ENCODE measurements at places on chromosomes 6 and 20. TPM values are rescaled to one million over a fixed set of nuclear protein-coding genes. Genes with fewer than 3 reads are reported as not detected.

GRCh38 chr6:107736713-107737396, 87.3 kb downstream of the SCML4 start:
- peak overlapping the region; percentile 62 for H3K4me3 ChIP-seq
- no peak for DNase-seq
- peaks cover 1% of the 10 kb centered on the region for H3K36me3 ChIP-seq
- H3K27me3 ChIP-seq = no peaks in the 10 kb centered on the region
- peak overlapping the region; percentile 16 for H3K27ac ChIP-seq
- H3K4me1 ChIP-seq = peaks cover 75% of the 10 kb centered on the region

KLC4 gene
- total RNA-seq = 36.9 TPM

DNA sequence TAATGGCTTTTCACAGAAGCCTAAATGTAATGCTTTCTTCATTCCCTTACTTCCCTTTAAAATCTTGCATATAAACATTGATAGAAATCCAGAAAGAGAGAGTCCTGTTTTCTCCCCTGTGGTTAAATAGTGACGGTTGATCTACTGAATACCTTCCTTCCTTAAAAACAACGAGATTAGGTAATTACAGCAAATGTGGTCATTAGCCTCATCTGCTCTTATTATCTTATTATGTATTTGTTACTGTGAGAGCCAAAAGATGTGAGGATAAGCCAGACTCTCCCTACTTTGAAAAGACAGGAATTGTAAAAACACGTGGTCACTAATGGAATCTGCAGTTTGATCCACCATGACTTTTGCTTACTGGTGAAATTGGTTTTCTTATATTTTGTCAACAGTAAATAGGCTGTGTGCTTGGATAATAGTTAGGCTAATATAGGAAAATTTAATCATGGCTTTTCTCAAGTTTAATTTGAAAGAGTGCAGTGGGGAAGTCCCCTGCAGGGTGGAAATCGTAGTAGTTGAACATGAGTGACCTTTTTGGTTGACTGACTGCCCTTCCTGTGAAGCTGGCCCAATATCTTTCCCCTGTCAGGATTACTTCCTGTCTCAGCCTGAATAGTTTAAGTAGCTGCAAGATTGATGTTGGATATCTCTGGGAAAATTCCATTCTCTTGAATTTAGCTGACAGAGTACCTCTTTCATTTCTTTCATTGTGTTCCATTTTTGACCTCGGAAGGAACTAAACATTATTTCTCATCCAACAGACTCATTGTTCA, 62.8 kb downstream of the JARID2 start:
- peaks cover 4% of the 10 kb centered on the region for H3K36me3 ChIP-seq
- peaks cover 90% of the 10 kb centered on the region for H3K4me1 ChIP-seq
- H3K27me3 ChIP-seq = no peaks in the 10 kb centered on the region
- DNase-seq = no peak
- H3K27ac ChIP-seq = peak overlapping the region; percentile 95

DSN1 gene
- 30.2 TPM for total RNA-seq

DNA sequence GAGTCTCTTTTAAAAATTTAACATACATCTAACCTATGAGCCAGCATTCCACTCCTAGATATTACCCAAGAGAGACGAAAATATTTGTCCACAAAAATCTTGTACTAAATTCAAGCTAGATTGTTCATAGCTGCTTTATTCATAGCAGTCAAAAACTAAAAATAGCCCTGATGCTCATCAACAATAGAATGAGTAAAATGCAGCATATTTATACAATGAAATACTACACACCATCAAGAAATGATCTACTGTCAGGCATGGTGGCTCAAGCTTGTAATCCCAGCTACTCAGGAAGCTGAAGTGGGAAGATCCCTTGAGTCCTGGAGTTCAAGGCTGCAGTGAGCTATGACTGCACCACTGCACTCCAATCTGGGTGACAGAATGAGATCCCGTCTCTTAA, 22.0 kb upstream of the SRC start:
- no peaks in the 10 kb centered on the region for H3K4me1 ChIP-seq
- H3K27me3 ChIP-seq = no peaks in the 10 kb centered on the region
- no peak overlapping the region for H3K27ac ChIP-seq
- H3K36me3 ChIP-seq = peaks cover 2% of the 10 kb centered on the region
- no peak overlapping the region for H3K4me3 ChIP-seq

DNA sequence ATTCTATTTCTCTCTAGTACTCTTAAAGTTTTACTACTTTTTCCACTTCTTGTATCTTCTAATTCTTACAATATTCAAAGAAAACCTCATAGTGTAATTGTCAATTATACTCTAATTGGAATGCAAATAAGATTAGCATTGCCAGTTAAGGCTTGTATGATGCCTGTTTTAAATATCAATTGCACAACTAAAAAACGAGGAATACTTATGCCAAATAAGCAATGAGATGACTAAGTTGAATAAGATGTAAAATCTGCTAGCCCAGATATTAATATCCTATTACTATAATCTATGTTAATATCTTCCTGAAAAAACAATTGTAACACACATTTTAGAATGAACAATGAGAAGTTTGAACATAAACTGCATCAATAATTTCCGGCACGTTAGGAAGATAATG, 13.3 kb upstream of the AKAP7 start:
- H3K4me3 ChIP-seq = no peak overlapping the region
- DNase-seq = no peak
- no peaks in the 10 kb centered on the region for H3K4me1 ChIP-seq
- no peak overlapping the region for H3K27ac ChIP-seq
- H3K27me3 ChIP-seq = peaks cover 4% of the 10 kb centered on the region

DNA sequence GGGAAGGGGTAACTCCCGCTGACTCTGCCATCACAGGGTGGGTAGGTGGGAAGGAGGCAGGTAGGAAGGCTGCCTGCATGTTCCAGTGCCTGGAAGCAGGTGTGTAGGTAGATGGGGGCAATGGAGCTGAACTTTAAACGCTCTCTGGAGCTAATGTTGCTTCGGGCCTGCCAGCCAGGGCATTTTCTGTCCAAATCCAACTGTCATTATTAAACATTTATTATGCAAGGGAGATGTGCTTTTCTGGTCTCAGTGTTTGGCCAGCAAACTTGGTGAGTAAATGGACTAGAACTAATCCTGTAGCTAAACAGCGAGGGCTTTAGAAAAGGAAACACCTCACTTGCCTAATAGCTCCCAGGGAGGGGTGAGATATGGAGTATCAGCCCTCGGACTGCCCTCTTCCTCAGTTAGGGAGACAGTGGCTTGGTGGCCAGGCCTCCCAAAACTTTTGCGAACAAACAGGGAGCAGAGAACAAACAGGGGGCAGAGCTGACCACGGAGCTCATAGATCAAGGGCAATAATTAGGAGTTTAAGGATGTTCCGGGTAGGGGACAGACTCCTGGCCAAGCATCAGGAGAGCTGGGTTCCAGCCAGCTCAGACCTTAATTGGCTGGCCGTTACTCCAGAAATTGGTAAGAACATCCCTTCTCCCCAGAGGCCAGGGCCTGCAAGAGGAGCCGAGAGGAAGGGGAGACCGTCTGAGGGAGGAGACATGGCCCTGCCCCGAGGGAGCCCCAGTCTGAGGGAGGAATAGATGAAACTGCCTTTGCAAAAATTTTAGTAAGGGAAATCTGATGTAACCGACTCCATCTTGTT, 131.1 kb downstream of the VEGFA start:
- no peaks in the 10 kb centered on the region for H3K4me1 ChIP-seq
- peaks cover 5% of the 10 kb centered on the region for H3K27me3 ChIP-seq
- H3K27ac ChIP-seq = no peak overlapping the region
- DNase-seq = no peak

DNA sequence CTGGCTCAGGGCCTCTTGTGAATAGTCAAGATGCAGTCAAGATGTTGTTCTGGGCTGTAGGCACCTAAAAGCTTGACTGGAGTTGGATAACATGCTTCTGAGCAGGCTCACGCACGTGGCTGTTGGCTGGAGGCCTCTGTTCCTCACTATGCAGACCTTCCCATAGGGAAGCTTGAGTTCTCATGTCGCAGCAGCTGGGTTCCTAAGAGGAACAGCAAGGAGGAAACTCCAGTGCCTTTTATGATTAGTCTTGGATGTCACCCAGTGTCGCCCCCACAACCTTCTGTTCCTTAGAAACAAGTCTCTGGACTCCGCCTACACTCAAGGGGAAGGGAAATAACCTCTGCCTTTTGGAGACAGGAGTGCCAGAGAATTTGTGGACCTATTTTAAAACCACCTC, 210.7 kb downstream of the BCAS1 start:
- no peaks in the 10 kb centered on the region for H3K27me3 ChIP-seq
- no peak overlapping the region for H3K4me3 ChIP-seq
- no peaks in the 10 kb centered on the region for H3K36me3 ChIP-seq
- no peak for DNase-seq
- H3K27ac ChIP-seq = no peak overlapping the region
- H3K4me1 ChIP-seq = peaks cover 39% of the 10 kb centered on the region

ULBP2 gene
- total RNA-seq = 1.00 TPM

DNA sequence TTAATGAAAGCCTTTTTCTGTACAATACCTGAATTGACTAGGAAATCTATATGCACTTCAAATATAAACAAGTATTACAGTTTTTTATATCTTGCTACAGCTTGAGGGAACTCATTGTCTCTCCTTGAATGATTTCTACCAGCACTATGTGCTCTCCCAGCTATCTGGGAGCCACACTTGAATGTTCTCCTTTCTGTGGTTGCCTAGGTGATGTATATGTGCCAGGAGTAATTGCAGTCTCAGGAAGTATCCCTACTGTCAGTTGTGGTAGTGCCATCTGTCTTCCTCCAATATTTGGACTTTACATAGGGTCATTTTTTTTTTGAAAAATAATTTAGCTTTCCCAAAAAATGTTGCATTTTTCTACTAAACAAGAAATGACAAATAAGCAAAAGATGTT, 288.0 kb upstream of the PLCB4 start:
- no peaks in the 10 kb centered on the region for H3K36me3 ChIP-seq
- no peak for DNase-seq
- no peaks in the 10 kb centered on the region for H3K27me3 ChIP-seq
- H3K27ac ChIP-seq = no peak overlapping the region

- no peak overlapping the region for H3K4me3 ChIP-seq
- no peak overlapping the region for H3K27ac ChIP-seq
- H3K36me3 ChIP-seq = peaks cover 19% of the 10 kb centered on the region
Observed at GRCh38 chr6:144377586-144378210, 92.6 kb downstream of the UTRN start.

SUMO4 gene
- total RNA-seq = 5.4 TPM

DNA sequence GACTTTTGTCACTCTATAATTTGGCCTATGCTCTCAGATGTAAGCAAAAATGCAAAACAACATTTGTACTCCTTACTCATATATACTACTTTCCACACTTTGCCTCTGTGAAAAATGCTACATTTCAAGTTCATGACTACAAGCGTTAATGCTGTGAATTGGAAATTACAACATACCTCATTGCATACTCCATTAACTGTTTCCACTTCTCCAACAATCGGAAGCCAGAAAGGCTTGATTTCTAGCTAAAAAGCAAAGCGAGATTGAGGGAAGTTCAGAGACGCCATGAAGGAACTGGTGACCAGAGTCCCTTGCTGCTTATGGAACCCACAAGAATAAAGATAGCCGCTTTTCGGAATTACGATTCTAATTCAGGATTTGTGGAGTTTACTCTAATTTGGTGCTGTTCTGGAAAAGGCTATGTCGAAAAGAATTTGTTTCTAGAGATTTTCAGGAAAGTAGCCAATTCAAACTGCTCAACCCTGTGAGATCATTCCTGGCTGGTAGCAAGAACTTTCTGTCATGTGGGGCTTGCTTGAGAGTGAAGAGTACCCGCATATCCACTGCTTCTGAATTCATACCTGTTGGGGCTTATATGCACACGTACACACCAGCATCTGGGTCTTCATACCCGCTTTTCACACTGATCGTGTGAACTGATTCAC, 98.0 kb upstream of the CITED2 start:
- H3K27ac ChIP-seq = no peak overlapping the region
- no peak for DNase-seq
- no peaks in the 10 kb centered on the region for H3K27me3 ChIP-seq
- no peaks in the 10 kb centered on the region for H3K36me3 ChIP-seq
- H3K4me1 ChIP-seq = no peaks in the 10 kb centered on the region

METTL24 gene
- not detected for total RNA-seq

GRCh38 chr6:26383624-26384417, 913 bp downstream of the BTN2A2 start:
- H3K36me3 ChIP-seq = peaks cover 13% of the 10 kb centered on the region
- no peak for DNase-seq
- H3K4me1 ChIP-seq = peaks cover 40% of the 10 kb centered on the region
- peak overlapping the region; percentile 97 for H3K4me3 ChIP-seq

SYS1 gene
- 38.8 TPM for total RNA-seq

DNA sequence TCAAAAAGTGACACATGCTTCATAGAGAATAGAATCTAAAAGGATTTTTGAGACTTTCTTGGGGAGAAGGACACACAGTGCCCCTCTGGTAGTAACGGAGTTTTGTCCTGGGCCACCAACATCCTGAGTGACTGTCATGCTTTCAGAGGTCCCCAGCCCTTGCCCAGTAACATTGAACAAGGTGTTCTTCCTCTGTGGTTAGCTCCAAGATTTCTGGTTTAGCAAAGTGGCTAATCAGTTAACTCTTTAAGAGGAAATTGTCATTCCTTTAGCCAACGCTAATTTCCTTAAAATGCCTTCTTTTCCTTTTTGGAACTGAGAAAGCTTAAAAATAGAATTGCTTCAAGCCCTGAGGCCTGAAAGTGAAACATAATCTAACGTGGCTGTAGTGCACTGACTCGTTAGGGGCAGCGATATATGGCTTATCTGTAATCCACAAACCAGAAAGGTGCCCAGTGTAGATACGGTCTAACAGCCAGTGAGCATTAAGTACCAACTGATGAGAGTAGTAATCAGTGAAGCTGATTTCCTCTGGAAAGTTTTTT, 7.8 kb downstream of the E2F3 start:
- H3K4me3 ChIP-seq = peak overlapping the region; percentile 68
- no peaks in the 10 kb centered on the region for H3K27me3 ChIP-seq
- H3K36me3 ChIP-seq = peaks cover 19% of the 10 kb centered on the region

- H3K4me3 ChIP-seq = peak overlapping the region; percentile 75
- H3K27me3 ChIP-seq = peaks cover 42% of the 10 kb centered on the region
- peaks cover 9% of the 10 kb centered on the region for H3K4me1 ChIP-seq
Observed at GRCh38 chr20:51766994-51767866, 960 bp downstream of the ATP9A start.

- H3K36me3 ChIP-seq = no peaks in the 10 kb centered on the region
- no peaks in the 10 kb centered on the region for H3K4me1 ChIP-seq
- H3K27ac ChIP-seq = no peak overlapping the region
- no peak for DNase-seq
- H3K27me3 ChIP-seq = peaks cover 53% of the 10 kb centered on the region
Observed at GRCh38 chr6:40755749-40756452, 168.7 kb upstream of the LRFN2 start.

DNA sequence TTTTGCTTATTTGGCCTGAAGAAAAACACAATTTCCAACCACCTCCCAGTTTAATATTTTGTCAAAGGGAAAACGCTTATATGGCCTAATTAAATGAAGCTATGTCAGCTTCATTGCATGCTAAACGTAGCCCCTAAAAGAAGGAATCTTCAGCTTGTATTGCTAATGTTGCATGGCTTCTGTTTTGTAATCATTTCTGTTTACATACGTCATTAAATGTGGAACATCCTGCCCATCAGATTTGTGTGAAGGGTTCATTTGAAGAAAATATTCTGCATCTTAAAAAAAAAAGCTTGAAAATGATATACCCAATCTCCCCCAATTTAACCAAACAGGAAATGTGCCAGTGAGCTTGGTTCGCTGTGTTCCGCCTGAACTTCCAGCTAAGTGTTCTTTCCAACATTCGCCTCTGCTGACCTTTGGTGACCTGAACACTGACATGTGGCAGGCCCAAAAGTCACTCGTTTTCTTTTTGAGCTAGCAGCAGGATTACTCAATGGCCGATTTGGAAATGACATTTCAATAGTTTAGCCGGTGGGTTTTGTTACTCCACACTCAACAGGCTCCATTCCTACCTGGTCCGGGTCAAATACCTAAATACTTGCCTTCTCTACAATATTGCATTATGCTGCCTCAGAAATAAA, 12.7 kb upstream of the SIRT5 start:
- no peaks in the 10 kb centered on the region for H3K4me1 ChIP-seq
- no peak overlapping the region for H3K27ac ChIP-seq
- no peak for DNase-seq
- no peak overlapping the region for H3K4me3 ChIP-seq
